Central memory CD8-positive, alpha-beta T cell (primary cell): ENCODE measurements at places on chromosomes 6 and 20.

DNA sequence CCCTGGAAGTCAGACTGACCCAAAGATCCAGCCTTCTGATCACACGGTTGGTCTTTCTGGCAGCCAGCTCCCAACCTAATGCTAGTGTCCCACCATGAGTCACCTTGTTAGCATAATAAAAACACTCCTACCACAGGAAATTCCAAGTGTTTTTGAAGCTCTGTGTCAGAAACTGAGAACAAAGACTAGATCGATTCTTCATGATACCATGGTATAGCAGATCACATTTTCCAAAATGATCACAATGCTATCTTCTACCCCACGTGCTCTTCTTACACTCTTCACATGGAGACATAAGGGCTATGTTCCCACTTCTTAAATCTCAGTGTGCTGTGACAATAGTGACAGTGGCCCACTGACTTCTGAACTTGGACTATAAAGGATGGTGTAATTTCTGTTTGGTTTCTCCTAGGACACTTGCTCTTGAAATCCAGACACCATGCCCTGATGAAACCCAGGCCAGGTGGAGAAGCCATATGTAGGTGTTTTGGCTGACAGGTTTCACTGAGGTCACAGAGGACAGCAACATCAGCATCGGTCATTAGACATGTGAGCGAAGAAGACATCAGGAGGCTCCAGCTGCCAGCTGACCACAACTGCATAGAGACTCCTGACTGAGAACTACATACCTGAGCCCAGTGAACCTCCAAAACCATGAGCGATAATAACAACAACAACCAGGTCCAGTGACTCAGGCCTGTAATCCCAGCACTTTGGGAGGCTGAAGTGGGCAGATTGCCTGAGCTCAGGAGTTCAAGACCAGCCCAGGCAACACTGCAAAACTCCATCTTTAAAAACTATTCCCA is 57.5 kb downstream of the MKKS start:
- DNase-seq = no peak

- DNase-seq = no peak
Measured at GRCh38 chr6:145929037-145929633, 35.0 kb downstream of the SHPRH start.

- DNase-seq = no peak
Measured at GRCh38 chr6:88165844-88166492, at the start of gene CNR1. Gene CNR1, minus strand, starts transcription at chr6:88166347. Its CDS starts 21,073 bp downstream, at chr6:88145274.

- no peak for DNase-seq
Measured at GRCh38 chr6:2881423-2881822, 21.7 kb downstream of the SERPINB9 start.

DNA sequence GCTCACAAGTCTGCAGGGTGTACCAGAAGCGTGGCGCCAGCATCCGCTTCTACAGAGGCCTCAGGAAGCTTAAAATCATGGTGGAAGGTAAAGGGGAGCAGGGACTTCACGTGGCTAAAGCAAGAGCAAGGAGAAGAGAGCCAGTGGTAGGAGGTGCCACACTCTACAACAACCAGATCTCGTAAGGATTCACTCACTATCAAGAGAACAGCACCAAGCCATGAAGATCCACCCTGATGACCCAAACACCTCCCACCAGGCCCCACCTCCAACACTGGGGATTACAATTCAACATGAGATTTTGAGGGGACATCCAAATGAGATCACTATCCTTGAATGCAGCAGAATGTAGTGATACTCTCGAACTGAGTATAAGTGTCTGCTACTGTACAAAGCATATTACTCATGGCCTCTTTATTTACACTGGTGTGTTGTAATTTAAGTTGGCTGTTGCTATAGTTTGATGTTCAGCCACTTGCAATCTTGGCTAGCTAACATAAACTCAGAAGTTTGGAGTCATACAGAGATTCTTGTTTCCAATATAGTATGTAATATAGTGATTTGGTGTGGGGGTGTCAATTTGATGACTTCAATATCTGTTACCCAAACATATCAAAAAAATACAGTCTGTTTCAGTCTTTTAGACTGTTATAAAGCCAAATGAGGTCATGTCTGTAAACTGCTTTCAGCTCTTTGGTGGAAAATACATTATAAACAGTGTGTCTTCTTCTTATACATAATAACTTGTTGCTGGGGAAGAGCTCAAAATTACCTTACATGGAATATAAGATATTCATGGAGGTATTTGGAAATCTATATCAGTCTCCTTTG is 39.4 kb upstream of the MYLIP start:
- DNase-seq = no peak

DNA sequence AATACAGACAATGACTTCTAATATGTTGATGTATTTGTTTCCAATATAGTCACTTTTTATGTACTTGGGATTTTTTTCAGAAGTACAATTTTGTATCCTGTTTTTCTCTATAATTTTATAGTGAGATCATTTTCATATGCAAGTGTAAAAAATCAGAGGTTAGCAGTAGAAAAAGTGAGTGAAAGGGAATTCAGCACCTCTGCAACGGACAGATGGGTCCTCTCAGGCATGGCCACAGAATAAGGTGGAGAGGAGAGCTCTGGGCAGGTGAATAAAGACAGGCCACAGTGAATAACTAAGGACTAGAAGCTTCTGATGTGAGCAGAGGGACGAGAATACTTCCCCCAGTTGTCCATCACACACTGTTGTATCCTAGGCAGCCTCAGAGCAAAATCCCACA is 210.1 kb upstream of the CNR1 start:
- no peak for DNase-seq

DNA sequence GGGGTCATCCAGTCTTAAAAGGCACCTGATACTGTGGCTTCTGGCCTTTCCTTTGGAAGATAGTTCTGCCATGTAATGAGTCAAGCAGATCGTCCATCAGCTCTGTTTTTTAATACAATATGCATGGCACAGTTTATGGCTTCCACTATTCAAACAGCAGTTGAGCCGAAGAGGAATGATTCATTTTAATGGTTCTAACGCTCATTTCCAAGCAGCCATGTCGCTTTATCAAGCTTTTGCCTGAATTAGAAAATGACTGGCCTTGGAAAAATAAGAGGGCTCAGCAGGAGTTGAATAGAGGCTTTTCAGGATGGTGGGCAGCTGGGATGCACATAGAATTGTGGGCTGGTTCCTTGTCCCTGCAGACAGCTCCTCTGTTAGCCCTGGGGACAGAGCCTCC is 138.1 kb downstream of the SOBP start:
- DNase-seq = no peak

DNA sequence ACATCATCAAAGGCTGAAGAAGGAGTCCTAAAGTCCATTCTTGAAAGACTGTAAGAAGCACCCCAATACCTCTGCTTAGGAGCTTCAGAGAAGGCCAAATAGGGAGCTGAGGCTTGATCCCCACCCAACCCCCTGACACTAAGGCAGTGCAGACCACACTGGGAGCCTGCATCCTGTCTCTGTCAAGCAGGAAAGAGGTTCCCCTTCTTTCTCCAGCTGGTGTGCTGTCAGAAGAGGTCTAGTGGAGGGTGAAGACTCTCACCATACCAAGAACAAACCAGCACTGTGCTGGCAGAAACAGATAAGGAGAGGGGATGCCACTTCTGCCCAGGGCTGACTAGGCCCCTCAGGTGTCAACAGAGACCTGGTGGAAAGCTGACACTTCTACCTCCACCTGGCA is 19.9 kb downstream of the GZF1 start:
- no peak for DNase-seq

- no peak for DNase-seq
Measured at GRCh38 chr20:63533871-63534393, 3.2 kb downstream of the PTK6 start.

DNA sequence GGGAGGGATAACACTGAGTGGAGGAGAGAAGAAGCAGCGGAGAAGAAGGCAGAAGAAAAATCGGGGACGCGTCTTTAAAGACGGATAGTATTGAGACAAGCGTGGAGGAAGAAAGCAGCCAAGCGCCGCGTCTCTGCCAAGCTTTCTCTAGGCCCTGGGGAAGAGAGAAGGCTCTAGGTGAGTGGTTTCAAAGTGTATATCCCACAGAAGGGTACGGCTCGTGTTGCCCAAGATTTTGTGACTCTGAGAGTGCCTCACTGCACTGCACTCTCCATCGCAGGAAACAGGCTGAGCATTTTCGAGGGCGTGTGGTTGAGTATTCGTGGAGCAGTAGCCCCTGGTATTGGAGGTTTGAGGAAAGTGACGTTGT is 185.4 kb downstream of the TRIM27 start:
- DNase-seq = no peak

GRCh38 chr6:78639111-78640110 is 227.9 kb upstream of the IRAK1BP1 start:
- no peak for DNase-seq

DNA sequence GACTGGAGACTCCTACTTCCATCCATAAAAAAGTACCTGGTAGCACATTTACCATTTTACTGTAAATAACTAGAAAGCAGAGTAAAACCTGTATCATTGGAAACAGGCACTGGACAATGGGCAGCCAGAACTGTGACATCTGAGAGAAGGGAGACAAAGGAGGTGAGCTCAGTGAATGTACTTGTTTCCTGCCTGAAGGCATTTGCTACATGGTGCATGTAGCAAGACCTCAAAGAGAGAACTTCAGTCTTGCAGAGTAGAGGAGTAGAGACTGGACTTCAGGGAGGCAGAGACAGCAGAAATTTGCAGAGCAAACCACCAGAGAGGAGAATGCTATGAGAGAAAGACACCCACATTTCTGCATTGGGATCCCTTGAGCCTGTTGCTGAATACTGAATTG is 171.0 kb upstream of the CCN2 start:
- DNase-seq = no peak

GRCh38 chr20:40639676-40640355 is 49.2 kb downstream of the MAFB start:
- no peak for DNase-seq

GRCh38 chr6:20217324-20217855 is 5.1 kb upstream of the MBOAT1 start:
- DNase-seq = no peak

- no peak for DNase-seq
Measured at GRCh38 chr6:16082361-16082760, 46.5 kb upstream of the MYLIP start.

- DNase-seq = no peak
Measured at GRCh38 chr20:37913567-37914366, 10.8 kb downstream of the VSTM2L start.

DNA sequence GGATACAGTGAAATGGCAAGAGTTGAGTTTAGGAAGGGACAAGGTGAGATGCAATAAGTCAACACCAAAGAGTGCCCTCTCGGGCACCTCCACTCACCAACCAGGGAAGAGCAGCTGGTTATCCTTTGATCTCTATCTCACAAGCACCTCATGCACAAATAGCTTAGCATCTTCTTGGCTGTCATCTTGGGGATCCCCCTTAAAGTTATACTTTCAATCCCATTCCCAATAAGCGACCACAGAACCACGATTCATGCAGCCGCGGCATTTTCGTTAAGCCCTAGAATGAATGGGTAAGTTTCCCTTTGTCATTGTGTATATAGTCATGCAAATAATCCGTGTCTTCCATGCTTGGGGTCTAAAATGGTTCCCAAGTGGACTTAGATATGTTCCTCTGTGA is 73.5 kb downstream of the ADTRP start:
- DNase-seq = no peak

- DNase-seq = no peak
Measured at GRCh38 chr20:63163171-63163570, 52.8 kb downstream of the YTHDF1 start.

DNA sequence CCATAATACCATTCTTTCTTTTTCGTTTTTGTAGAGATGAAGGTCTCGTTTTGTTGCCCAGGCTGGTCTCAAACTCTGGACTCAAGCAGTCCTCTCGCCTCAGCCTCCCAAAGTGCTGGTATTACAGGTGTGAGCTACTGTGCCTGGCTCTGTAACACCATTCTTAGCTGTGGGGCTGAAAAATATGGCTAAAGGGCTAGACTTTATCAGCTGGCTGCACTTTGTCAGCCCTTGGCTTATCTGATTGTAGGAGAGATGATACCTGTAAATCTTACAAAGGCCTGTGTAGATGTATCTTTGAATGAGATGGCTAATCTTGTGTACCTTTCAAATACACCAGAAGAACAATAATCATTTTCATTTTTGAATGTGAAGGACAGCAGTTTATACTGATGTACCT is 55.2 kb downstream of the ZFAND3 start:
- DNase-seq = no peak

GRCh38 chr6:130969791-130970491 is 93.1 kb downstream of the EPB41L2 start:
- no peak for DNase-seq

DNA sequence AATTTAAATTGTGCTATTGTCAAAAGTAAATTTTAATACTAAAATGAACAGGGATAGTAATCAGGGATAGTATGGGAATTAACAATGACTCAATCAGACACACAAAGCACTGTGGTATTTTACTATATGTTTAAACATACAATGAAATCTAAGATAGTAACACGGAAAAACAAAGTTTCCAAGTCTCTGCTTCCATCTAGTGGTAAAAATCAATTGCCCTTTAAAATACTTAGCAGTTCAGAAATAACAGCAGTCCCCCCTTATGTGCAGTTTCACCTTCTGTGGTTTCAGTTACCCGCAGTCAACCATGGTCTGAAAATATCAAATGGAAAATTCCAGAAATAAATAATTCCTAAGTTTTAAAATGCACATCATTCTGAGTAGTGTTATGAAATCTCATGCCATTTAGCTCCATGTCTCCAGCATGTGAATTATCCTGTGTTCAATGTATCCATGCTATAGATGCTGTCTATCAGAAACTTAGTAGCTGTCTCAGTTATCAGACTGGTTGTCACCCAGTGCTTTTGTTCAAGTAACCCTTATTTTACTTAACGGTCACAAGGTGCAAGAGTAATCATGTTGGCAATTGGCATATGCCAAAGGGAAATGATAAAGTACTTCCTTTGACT is 58.5 kb downstream of the AHI1 start:
- DNase-seq = no peak

DNA sequence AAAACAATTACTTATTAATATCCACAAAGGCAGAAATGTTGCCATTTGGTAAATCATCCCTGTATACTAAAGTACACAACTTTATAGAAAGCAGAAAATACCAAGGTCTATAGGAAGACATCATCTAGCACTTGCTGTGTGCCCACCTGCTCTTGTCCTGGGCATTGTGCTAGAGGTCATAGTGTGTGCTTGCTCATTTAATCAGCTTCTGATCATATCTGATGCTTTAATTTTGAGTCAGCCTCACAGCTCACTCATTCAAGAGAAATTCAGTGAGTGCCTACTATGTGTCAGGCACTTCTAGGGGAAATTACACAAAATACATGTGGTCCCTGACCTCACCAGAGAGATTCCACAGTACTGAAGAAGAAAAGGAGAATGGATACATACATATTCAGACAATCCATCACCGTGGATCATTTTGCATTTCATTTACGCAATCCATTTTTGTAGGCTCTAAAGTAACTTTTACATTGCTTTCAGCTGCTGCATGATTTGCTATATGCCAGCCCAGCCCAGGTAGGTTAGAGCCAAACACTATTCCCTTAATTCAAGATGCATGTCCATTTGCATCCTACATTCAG is 167.9 kb upstream of the MCHR2 start:
- DNase-seq = no peak

- no peak for DNase-seq
Measured at GRCh38 chr6:116974526-116975316, 97.7 kb downstream of the RFX6 start.

- DNase-seq = no peak
Measured at GRCh38 chr20:25484911-25485511, 77.5 kb downstream of the GINS1 start.
